ENCODE measurements at places on chromosomes 4 and X.

- DNase-seq = no peak
Measured at GRCh38 chrX:9466124-9466495, 1.3 kb downstream of the TBL1X start.

DNA sequence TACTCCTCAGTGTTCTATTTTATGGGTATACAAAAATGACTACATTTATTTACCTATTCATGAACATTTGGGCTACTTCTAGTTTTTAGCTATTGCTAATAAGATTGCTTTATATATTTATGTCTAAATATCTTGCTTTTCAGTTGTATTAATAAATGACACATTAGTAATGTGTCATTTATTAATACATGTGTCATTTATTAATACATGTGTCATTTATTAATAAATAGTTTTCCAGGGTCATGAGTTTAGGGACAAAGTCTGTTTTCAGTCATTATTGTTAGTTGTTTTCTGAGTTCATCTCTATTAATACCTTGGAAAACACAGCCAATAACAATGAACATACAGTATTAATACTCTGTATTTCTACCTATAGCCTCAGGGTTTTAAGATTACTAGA, 1630.7 kb upstream of the IGFBP7 start:
- no peak for DNase-seq

GRCh38 chr4:93092765-93093164, 735.8 kb upstream of the ATOH1 start:
- no peak for DNase-seq

DNA sequence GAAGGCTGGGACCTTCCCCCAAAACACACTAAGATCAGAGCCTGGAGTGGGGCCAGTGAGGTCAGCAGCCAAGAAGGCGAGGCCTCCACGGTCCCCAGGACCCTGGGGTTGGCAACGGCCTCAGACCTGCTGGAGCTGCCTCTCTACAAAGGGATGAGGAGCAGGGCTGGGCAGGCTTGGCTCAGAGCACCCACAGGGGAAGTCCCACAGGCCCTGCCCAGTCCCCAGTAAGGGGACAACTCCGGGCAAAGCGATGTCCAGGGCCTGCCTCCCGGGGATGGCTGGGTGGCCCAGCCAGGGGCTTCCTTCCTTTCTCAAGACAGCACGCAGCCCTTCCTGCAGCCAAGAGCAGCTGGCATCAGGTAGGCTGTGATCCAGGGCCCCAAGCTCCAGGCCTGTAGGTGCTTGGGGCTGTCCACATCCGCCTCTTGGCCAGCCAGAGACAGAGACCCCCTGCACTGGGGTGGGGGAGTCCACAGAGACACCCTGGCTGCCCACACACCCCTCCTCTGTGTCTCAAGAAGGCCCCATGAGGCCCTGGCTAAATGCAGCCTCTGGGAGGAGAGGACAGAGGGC, 5.7 kb downstream of the MXD4 start:
- DNase-seq = no peak

GRCh38 chrX:39580043-39580442, 517.7 kb downstream of the BCOR start:
- DNase-seq = no peak

DNA sequence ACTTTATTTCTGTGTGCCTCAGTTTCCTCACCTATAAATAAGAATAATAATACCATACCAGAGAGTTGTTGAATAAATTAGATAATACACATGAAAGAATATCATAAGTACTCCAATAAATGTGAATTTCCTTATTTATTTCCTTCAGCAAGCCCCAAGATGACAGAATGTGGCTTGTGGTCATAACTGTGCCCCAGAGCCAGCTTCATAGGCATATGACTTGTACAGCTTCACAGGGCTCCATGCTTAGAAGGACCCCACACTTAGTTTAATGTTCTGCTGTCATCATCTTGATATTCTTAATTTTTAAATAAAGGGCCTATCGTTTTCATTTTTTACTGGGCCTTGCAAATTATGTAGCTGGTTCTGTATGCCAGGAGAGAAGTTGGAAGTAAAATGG, 25.3 kb downstream of the VSIG4 start:
- DNase-seq = no peak

DNA sequence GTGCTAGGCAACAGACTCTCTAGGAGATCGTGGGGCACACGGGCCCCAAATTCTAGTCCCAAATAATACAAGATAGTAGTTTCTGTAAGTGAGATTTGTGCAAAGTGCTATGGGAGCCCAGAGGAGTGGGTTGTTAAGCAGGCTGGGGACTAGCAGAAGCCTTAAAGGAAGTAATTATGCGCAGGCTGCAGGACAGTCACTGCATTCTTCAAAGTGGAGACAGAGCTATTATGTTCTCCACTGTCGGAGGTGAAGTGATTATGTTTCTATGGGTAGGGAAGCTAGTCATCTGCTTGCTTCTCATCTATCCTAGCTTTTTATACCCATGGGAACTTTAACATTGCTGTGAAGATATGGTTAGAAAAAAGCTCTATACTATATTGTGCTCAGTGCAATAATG, 154.2 kb downstream of the CPE start:
- DNase-seq = no peak

- no peak for DNase-seq
Measured at GRCh38 chr4:115054836-115055235, 58.6 kb downstream of the NDST4 start.

DNA sequence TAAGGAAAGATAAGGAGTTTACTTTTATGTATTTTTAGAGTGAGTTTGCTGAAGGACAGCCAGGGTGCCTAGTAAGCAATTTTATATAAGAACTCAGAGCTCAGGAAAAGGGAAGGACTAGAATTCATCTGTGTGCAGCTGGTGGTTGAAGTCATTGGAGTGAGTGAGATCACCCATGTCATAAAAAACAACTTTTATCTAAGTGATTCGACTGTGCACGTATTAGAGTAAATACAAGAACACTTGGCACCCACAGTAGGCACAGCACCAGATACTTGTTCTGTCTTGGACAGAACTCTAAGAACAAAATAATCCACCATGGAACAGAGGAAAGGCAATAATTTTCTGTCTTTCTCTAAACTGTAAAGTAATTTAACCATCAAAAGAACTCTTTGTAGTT, 31.6 kb downstream of the SYNPO2 start:
- DNase-seq = no peak

DNA sequence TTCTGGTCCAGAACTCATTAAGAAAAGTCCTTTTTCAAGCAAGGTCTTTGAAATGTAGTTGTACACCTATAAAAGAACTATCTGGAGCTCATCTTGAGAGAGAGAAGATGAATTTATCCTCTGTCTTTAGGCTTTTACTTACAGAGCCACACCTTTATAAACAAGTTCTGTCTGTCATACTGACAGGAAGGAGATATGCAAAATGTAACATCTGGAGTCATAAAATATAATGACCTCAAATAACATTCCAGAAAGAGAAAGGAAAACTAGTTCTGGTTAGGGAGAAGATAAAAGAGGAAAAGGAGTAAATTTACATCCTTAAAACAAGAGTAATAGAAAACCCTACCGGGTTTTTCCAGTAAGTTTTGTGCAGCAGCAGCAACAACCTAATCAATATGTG, 1.3 kb downstream of the INPP4B start:
- no peak for DNase-seq

- DNase-seq = peak; percentile 97
Measured at GRCh38 chr4:102390438-102390837, 45.2 kb upstream of the SLC39A8 start.

- no peak for DNase-seq
Measured at GRCh38 chr4:125961626-125962025, 646.9 kb downstream of the FAT4 start.

GRCh38 chr4:151651496-151651895, 109.3 kb downstream of the GATB start:
- no peak for DNase-seq

GRCh38 chr4:8398347-8398746, 42.2 kb downstream of the ACOX3 start:
- DNase-seq = no peak

DNA sequence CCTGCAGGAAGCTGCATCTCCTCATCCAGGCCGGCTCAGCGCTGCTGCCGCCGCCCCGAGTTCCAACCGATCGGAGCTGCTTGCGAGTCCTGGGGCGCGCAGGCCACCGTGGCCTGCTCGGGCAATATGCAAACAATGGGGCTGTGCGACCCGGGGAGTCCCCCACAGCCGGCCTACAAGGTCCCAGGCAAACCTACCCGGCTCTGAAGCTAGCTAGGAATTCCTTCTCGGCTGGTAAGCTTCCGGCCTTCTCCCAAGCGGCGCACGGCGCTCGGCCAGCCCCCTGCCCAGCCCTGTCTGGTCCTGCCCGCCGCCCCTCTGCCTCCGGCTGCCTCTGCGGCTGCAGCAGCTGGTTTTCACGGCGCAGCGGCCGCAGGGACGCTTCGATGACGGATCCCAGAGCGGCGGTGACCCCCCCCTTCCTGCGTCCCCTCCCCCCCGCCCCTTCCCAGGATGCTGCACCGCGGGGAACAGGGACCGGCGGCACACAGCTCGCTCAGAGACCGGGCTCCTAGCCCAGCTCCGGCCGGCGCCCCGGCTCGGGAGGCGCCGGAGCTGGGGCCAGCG, 59.4 kb downstream of the TSC22D3 start:
- DNase-seq = no peak

DNA sequence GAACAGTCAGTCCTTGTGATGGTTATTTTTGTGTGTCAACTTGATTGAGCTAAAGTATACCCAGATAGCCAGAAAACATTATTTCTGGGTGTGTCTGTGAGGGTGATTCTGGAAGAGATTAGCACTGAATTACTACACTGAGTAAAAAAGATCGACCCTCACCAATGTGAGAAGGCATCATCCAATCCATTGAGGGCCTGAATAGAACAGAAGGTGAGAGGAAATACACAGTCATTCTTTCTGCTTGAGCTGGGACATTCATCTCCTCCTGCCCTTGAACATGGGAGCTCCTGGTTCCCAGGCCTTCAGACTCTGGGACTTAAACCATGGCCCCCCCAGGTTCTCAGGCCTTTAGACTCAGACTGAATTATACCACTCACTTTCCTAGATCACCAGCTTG, 22.3 kb downstream of the INPP4B start:
- no peak for DNase-seq

- DNase-seq = peak; percentile 55
Measured at GRCh38 chr4:158624889-158625478, 46.7 kb downstream of the C4orf46 start.

- no peak for DNase-seq
Measured at GRCh38 chr4:101153653-101154052, 193.7 kb downstream of the PPP3CA start.

GRCh38 chrX:145716226-145716625, 101.4 kb upstream of the SLITRK2 start:
- no peak for DNase-seq

GRCh38 chr4:166501941-166502382, 628.9 kb downstream of the TLL1 start:
- no peak for DNase-seq

DNA sequence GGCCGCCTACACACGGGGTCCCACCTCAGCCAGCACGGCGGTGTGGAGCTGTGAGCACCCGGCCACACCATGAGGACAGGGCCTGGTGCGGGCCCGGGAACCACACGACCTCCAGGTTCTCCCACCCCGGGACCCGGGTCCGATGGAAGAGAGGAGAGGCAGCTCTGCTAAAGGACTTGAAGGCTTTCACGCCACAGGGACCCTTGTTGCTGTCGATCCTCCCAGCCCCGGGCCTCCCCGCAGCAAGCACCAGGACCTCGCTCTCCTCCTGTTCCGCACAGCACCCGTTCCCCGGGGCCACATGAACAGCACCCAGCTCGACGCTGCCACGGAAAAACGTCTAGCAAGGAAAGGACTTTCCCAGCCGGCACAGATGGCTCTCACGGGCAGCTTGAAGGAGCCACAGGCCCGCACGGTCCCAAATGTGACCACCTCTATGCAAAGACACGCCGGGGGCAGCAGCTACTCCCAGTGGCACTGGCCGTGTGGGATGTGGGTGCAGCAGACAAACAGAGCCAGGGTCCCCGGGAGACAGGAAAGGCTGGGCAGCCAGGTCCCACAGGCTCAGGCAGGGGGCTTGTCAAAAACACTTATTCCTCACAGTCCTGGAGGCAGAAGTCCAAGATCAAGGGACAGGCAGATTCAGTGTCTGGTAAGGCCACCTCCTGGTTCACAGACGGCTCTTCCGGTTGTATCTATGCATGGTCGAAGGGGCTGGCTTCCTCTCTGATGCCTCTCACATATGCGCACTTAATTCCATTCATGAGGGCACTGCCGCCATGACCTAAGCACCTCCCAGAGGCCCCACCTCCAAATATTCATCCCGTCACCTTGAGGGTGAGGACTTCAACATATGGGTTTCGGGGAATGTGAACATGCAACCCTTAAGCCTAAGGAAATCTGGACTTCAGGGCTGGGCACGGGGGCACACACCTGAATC, 24.7 kb downstream of the FAM53A start:
- no peak for DNase-seq

DNA sequence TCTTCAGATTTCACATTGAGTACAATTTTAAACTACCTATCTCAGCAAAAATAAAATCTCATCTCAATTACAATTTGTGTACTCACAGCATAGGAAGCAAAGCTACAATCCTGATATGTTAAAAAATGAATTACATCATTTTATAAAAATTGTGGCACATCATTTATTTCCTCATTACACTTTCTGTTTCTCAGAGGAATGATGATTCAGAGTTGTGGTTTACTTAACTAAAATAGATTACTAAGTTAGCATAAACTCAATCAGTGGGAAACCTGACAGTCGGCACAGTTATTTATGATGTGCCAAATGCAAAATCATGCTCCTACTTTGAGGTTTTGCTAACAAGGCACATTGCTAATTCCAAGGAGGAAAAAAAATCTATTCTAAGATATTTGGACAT, 325.0 kb downstream of the FBXO8 start:
- DNase-seq = peak; percentile 4

DNA sequence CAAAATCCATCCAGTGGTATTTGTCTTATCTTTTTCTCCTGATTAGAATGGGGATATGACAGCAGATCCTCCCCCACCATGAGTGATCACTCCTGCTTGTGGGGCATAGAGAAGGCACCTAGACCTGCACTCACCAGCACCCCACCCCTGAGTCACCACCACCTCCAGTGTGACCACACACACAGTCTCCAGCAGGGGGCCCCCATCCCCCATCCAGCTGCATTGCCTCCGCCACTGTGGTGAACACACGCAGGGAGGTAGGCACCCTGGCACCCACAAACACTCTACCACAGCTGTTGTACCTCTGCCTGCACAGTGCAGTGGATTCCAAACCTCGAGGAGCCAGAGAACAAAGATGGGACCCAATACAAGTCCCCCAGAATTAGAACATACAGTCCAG, 9.0 kb upstream of the MAGEA8 start:
- no peak for DNase-seq

DNA sequence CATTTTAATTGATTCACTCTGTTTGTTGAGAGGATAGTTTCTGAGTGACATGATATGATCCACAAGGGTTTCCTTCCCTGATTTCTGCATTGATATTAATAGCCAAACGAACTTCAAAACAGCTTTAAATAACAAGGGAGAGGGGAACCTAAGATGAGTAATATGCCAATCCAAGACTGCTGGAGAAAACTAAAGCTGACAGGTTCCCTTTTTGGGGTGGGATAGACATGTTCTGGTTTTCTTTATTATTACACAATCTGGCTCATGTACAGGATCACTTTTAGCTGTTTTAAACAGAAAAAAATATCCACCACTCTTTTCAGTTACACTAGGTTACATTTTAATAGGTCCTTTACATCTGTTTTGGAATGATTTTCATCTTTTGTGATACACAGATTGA, 182.2 kb downstream of the AR start:
- peak; percentile 40 for DNase-seq

GRCh38 chr4:120873554-120873953, 49.0 kb downstream of the PRDM5 start:
- DNase-seq = no peak

Data from inflammatory macrophage treated with lipopolysaccharide for 1 hour (primary cell).